RCC 7860 (cell line): ENCODE measurements at places on chromosomes 5 and 9.

- DNase-seq: no peak
Observed at GRCh38 chr9:128115187-128116103, 12.1 kb downstream of the PTGES2 start.

DNA sequence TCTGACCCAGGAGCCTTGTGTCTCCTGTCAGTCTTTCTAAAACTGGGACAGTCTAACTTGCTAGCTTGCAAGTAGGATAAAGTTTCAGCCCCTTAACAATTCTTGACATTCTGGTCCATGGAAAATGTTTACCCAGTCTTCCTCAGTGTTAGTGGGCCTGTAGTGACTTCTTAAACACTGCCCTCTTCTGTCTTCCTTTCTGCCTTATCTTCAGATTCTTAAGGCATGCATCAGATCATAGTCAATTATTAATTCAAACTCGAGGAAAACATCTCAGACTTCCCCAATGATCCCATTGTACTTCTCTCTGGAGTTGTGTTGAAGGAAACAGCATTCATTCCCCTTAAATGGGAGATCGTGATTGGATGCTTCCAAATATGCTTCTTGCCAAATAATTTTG is 1199.8 kb downstream of the DTWD2 start:
- DNase-seq: peak; percentile 15

DNA sequence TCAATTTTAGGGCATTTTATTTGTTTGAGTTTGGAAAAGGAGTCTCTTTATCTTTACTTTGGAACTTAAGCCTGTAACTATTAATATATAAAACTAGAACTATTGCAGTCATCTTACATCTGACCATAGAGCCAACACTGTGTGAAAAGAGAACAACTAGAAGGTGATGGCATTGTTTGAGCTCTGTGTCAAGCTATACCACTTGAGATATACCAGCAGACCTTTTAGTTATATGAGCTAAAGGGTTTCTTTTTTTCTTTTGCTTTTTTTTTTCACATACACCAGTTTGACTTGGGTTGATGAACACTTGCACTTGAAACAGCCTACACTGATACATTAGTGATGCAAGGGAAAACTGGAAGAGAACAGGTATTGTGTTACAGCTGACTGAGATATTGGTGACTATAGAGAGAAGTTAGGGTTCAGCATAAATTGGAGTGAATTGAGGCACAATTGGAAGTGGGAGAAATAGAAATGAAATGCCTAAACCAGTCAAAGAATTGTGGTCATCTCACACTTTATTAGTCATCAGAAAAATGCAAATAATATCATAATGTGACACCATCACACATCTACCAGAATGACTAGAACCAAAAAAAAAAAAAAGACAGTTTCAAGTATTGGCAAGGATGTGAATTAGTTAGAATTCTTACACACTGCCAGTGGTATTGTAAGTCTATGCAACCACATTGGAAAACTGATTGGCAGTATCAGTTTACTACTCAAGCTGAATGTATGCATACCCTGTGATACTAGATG is 60.9 kb downstream of the ADRB2 start:
- no peak for DNase-seq

DNA sequence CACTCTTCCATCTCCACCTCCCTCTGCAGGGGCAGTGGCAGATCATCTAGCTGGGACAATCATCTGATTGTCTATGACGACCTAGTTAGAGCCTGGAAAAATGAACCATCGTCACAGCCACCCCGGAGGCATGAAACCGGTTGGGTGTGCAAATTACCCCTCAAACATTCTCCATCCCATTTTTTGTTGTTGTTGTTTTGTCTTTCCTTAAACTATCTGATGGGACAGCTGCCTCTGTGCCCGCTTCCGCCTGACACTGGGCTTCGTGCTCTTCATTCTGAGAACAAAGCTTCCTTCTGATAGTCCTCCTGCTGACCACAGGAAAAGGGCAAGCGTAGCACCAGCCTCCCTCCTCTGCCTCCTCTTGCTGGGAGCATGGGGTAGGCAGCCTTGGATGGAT is 7.0 kb upstream of the NDST1 start:
- DNase-seq: no peak

GRCh38 chr9:76358628-76359280 is 35.5 kb downstream of the RFK start:
- DNase-seq: no peak

GRCh38 chr5:103829585-103829984 is 267.0 kb upstream of the NUDT12 start:
- DNase-seq: no peak

- no peak for DNase-seq
Observed at GRCh38 chr5:9405196-9405754, 140.6 kb downstream of the SEMA5A start.

DNA sequence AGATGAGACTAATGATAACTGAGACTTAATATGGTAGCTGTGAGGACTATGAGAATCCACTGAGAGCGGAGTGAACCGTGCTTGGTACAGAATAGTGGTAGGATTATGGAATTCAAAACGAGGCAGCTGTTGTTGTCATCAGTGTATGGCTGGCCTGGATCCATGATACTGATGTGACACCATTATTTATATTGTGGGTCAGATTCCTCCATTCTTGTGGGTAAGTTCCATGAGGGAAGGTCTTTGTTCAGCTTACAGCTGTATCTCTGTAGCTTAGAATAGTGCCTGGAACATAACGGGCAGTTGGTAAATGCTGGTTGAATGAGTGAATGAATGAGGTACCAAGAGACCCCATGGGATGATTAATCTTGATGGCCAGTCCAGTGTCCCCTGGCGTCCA is 61.8 kb downstream of the ACER2 start:
- DNase-seq: no peak

DNA sequence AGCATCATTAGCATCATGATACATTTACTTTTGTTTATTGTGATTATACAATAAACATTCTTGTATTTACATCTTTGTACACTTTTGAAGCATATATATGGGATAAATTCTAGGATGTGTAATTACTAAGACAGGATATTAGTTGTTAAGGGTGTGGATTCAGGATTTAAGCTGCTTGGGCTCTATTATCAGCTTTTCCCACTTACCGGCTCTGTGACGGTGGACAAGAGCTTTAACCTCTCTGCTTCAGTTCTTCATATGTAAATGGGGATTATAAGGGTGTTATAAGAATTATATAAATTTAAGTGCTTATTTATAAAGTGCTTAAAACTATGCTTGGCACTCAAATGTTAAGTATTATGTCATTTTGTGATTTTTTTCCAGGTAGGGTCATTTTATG is 131.1 kb downstream of the FER start:
- no peak for DNase-seq

DNA sequence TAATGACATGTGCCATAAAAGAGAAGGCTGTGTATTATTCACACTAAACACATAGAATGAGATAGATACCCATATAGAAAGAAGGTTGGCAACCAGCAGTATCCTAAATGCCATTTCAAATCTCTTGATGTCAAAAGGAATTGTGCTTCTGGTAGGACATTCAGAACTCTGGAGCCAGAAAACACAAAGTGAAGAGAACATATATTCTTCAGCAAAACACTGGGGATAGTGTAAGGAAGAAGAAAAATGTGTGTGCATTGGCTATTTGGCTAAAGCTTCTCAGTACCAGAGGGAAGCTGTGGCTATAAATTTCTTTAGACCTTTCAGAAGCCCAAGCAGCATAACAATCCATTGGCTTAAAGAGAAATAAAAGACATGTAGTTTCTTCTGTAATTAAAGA is 551.6 kb upstream of the C9orf72 start:
- DNase-seq: no peak

GRCh38 chr5:177447611-177448243 is 1.1 kb downstream of the PRR7 start:
- peak; percentile 99 for DNase-seq

DNA sequence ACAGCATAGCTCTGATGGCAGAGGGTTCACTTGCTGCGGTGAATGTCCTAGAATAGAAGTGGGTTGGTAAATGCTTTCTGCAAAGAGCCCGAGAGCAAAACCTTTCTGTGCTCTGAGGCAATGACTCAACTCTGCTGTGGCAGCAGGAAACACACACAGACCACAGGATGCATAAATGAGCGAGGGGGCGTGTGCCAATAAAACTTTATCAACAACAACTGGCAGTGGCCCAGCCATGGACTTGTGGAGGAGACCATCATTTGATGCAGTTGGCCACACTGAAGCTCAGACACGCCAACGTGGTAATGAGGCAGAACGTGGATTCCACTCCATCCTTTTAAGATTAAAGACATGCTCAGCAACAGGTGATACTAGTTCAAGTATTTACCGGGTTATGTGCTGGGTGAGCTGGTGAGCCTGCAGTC is 6.8 kb downstream of the MRPL36 start:
- DNase-seq: peak; percentile 72

DNA sequence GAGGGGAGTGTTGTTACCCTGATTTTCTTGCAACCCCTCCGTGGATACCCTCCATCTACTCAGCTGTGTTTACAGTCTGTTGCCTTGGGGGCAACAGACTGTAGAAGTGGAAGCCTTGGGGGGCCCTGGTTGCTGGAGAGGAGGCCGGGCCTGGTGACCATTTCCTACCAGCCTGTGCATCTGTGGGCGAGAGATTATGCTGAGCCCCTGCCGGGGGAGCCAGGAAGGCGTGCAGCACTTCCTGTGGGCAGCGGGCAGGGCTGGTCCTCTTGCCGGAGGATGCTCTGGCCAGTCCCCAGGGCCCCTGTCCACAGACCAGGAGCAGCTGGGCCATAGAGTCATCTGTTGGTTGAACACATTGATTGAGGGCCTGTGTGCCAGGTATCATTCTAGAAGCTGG is 11.1 kb downstream of the ERGIC1 start:
- DNase-seq: no peak

DNA sequence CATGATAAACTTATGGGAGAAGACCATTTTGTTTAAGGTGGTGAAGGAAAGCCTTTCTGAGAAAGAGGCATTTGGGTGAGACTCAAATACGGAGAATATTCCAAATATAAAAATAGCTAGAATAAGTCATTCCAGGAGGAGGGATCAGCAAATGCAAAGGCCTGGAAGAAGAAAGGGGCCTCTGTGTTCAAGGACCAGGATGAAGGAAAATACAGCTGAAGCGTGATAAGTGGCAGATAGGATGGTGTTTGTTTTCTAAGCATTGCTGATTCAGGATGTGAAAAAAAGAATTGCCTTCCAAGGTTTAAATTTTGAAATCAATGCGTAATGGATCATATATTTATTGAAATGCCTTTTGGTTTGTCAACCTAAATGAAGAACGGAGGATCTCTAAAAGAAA is 59.4 kb upstream of the CAST start:
- DNase-seq: no peak

GRCh38 chr5:179462040-179462439 is 88.3 kb upstream of the RUFY1 start:
- DNase-seq: no peak

GRCh38 chr5:124180299-124180874 is 566.1 kb downstream of the ZNF608 start:
- no peak for DNase-seq

GRCh38 chr5:178439493-178440180 is 150.6 kb downstream of the COL23A1 start:
- DNase-seq: no peak

DNA sequence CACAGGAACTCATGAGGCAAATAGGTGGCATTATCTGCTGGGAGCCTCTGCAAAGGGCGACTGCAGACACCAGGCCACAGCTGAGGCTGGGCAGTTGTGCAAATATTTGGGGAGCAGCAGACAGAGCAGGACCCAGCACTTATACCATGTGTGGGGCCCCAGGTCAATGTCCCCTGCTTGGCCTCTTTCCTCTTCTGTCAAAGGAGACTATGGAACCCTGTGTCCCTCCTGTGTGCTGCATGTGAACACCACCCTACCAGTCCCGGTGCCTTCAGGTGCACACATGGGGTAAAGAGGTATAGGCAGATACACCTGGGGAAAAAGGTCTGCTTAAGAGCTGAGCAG is 50.8 kb downstream of the ROR2 start:
- DNase-seq: no peak

DNA sequence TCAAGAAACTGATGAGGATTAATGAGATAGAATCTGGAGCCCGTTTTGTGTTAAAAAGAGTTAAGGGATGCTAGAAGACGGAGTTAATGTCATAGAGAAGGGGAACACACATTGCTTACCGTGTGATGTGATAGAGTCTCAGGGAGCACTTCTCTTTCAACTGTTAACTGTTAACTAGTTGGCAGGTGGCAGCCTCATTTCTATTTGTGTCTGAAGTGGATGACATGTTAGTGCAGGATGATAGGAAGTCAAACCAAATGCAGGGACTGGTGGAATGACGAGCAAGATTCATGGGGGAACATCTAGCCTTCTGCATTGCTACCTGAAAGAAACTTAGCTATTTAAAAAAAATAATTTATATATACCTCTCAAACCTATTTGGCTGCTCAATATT is 222.7 kb downstream of the MAST4 start:
- no peak for DNase-seq

GRCh38 chr5:135831851-135832555 is 2.5 kb upstream of the SLC25A48 start:
- no peak for DNase-seq

DNA sequence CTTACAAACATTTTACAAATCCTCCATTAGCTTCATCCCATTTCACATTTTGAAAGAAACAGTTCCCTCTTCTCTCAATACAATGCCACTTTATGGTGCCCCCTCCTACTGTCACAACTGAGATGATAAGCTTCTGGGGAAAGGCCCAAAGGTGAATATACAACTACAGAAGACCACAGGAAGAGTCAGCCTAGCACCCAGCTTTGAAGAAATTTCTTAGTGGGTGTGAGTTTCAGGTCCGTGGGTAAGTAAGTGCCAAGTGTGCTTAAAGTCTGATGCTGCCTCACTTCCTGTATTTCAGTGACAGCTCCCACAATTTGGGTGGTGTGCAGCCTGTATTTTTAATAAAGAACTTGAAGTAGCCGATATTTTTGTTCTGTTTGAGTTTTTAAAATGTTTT is 68.1 kb downstream of the ARHGEF28 start:
- no peak for DNase-seq

- DNase-seq: no peak
Observed at GRCh38 chr5:178348356-178349074, 115.9 kb upstream of the PHYKPL start.

DNA sequence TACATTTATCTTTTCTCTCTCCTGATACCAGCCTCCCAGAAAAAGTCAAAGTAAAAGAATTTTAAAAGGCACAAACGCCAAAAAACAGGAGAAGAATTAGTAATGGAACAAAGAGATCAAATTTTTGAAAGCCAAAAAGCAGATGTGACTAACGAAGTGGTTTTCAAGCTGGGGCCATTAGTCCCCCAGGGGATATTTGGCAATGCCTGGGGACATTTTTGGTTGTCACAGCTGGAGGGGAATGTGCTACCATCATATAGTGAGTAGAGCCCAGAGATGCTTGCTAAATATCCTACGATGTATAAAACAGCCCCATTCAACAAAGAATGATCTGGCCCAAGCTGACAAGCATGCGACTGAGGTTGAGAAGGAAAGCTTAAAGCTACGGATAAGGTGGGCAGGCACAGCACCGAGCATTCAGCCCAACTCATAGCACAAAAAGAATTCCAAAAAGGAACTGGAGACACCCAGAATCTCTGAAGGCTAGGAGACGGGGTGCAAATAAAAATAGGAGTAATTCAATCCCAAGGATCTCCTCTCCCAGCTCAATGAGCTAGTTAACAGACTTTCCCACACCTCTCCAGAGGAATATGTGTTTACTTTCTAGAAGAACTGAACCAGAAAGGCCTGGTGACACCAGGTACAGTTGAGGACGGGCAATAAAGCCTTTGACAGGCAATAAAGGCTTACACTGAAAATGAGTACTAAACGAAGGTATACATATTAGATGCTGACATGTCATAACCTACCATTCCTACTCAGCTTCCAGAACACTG is 269.0 kb downstream of the DENND1A start:
- no peak for DNase-seq
